ENCODE measurements at places on chromosomes 2 and 18.

DNA sequence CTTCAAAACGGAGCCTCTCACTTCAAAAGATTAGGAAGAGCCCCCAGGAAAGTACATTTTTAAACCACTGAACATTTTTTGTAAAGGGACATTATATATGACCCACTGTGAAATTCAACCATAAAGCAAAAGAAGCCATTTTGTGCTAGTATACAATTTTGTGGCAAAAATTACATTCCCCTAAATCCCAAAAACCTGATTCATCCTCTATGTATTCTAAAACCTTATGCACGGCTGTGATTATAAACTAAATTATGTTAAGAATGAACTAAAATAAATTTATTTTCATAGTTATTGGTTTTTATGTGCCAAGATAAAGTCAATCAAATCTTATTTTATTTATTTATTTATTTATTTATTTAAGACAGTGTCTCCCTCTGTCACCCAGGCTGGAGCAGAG lies 48.5 kb downstream of the RTN4 start:
- DNase-seq = no peak

DNA sequence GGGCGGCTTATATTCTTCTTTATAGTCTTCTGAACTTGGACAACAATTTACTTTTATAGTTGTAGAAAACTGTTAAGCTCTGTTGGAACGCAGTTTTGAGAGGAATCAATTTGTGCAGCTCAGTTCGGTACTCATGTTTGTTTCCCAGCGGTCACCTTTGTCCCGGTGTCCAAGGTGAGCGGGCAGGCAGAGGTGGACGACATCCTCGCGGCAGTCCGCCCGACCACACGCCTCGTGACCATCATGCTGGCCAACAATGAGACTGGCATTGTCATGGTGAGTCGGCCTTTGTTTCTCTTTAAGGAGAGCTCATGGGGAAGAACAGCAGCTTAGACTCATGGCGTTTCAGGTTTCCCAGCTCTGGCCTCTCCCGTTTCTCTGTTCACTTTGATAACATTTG lies 18.6 kb upstream of the ESPNL start:
- no peak for DNase-seq

DNA sequence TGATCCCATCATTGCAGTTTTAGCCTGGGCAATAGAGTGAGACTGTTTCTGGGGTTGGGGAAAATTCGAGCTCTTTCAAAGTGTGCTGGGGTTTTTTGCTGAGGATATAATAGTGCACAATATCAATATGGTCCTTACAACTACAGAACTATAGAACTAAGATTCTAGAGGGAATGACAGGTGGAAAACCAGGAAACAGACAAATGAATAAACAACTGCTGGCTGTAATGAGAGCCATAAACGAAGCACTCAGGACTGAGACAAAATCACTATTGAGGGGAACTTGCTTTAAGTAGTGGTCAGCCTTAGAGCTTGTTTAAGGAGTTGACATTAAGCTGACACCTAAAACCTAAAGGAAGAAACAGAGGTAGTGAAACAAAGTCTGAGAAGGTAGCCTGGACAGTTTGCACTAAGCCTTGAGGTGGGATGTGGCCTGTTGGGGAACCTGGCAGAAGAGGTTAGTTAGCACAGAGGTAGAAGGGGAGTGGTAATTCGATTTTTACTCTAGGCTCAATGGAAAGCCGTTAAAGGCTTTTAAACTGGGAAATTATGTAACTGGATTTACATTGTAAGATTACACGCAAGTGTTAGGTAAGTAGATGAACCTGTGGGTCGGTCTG lies 33.8 kb downstream of the LCLAT1 start:
- DNase-seq = no peak

- DNase-seq = no peak
These were observed 77.0 kb upstream of the TMEM200C start for GRCh38 chr18:5972298-5972697.

GRCh38 chr2:195709901-195710806 lies 53.1 kb downstream of the SLC39A10 start:
- no peak for DNase-seq

GRCh38 chr18:38368886-38369285 lies 803.3 kb upstream of the CELF4 start:
- DNase-seq = no peak

GRCh38 chr2:225602205-225602604 lies 202.7 kb downstream of the NYAP2 start:
- DNase-seq = no peak

DNA sequence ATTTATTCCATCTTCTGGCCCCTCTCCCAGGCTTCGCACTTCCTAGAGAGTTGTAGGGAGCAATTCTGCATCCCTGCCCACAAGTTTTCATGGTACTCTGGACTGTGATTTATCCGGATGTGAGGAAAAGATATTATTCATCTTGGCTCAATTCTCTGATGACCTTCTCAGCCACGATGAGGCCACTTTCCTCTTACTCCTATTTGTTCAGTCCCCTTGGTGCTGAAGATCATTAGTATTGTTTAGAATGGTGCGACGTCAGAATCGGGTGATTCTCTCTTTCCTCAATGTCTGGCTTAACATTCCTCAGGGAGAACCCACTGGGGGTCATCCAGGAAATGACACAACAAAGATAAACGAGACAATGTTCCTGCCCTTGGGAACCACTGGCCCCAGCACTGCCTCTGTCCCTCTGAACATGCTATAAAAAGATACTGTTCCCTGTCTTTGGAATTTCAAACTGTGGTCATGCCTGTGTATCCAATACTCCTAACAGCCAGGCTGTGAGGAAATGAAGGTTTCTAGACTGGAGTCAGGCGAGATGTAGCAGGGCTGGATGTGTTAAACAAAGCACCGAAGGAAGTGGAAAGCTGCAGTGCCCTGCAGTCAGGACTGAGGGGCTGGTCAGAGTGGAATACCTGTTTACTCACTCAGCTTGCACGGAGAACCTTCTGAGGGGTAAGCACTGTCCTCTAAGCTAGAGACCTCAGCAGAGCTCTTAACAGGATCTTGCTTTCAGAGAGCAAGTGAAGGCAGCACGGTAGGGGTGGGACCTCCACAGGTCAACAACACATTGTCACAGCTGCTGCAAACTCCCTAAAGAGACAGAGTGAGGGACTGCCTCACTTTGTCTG lies 12.9 kb upstream of the GLI2 start:
- DNase-seq = no peak

- DNase-seq = no peak
These were observed 22.8 kb downstream of the EPB41L3 start for GRCh38 chr18:5521000-5521399.
